M059J (cell line): ENCODE measurements at places on chromosomes 3 and 15. TPM values are rescaled to one million over a fixed set of nuclear protein-coding genes. Genes with fewer than 3 reads are reported as not detected.

DNA sequence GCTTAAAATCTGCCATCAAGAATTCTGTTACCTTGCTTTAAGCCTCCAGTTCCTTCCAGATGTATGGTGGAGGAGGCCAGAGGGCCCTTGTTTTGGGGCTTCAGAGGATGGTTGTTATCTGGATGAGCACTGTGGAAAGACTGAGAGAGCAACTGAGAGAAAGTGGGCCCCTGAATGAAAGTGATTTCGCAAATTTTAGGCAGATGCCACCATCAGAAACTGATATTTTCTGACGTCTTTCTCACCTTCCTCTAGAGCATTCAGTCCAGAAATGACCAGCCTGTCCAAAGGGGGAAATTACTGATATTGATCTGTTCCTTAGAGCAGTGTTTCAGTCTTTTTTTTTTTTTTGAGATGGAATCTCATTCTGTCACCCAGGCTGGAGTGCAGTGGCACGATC is 13.4 kb downstream of the B3GNT5 start:
- DNase-seq = no peak

GRCh38 chr3:37955918-37956707 is 34.5 kb upstream of the VILL start:
- no peak for DNase-seq

GRCh38 chr15:56699743-56700142 is 33.6 kb downstream of the ZNF280D start:
- DNase-seq = no peak

Gene TICRR
- total RNA-seq = 6.6 and 12.0 TPM in 2 replicates
